ENCODE measurements at places on chromosomes 12 and 14.
A peak's percentile ranks its signal among the peaks of the same experiment; 100 is the strongest.

GRCh38 chr12:29692237-29692636 lies 91.5 kb downstream of the TMTC1 start:
- DNase-seq = no peak

DNA sequence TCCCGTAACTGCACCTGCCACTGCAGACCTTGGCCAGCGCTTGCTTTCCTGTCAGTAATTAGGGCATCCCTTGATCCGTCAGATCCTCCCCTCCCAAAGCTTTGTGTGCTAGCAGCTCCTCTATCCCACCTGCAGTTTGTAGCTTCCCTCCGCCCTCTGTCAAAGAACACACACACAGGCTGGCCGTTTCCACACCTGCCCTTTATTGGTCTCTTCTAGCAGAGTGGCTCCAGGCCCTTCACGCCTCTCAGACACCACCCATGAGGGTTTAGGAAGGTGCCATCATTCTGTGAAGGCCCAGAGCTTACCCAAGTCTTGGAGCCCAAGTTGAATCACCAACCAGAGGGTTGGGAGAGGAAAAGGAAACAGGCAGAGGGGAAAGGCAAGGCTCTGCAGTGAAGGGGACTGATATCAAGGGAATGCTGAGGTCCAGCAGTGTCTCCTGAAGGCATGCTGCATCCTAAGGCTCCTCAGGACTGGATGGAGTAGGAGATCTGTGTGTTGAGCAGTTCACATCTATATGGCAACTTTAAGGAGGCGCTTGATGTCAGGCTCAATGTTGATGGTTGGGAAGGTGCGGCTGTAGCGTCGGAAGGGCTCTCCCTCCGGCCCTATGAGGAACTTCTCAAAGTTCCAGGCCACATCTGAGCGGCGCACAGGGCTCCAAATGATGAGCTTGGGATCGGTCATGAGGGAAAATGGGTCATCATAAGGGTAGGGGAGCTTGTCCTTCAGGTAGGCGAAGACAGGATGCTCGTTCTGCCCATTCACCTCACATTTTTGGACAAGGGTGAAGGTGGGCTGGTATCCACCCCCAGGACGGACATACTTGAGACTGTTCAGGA lies 3.4 kb downstream of the GPX2 start:
- DNase-seq = no peak

DNA sequence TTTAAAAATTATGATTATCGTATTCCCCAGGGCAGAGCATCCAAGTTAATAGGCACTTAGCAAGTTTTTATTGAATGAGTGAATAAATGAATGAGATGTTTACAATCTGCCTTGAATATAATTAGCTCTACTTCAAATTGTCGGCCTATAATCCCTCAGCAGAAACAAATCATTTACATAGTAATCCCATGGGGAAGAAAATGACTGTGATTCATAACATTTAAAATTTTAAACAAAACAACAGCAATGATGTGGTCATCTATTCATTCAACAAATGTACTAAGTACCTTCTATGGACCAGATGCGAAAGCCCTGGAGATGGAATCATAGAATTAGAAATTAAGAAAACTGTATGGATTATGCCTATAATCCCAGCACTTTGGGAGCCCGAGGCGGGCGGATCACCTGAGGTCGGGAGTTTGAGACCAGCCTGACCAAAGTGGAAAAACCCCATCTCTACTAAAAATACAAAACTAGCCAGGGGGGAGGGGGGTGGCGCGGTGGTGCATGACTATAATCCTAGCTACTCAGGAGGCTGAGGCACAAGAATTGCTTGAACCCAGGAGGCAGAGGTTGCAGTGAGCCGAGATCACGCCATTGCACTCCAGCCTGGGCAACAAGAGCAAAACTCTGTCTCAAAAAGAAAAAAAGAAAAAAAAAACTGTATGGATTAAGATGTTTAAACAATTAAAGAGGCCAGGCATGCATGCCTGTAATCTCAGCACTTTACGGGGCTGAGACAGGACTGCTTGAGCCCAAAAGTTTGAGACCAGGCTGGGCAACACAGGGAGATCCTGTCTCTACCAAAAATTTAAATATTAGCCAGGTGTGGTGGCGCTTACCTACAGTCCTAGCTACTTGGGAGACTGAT lies 17.7 kb upstream of the MDM2 start:
- no peak for DNase-seq

DNA sequence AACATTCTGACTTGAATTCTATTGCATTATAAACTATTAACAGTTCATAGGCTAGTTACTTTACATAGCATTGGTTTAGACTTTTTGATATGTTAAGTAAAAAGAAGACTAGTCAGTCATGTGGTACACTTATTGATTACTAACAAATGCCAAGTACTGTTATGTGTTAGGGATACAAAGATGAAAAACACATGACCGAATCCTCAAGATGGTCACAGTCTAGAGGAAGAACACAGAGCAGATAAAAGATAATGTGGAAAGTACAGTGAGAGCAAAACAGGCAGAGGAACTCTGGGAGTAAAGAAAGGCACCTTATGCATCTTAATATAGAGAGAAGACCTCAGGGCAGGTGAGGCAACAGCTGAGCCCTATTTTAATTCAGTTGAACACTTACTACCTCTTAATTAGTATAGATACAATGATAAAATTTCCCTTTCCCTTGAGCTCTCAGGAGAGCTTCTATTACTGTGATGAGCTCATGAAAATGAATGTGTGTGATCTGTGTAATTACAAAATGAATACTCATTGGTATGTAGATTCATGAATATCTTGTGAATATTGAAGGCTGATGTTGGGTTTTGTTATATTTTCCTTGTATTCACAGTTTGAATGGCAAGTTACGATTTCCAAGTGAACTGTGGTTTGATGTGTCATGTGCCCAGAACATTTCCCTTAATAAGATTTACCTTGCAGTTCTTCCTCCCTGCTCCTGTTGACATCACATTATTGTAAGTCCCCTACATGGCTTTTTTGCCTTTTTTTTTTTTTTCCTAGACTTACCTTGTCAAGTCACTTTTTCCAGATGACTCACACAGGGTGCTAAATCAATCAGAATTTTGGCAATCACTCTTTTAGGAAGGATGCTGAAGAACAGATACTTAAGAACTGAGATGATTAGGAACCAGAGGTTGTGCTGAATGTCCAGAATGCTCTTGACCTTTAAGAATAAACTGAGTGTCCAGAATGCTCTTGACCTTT lies 29.5 kb upstream of the MSRB3 start:
- DNase-seq = no peak

- peak; percentile 64 for DNase-seq
These were observed 319 bp downstream of the GALNT6 start for GRCh38 chr12:51390891-51391282.

DNA sequence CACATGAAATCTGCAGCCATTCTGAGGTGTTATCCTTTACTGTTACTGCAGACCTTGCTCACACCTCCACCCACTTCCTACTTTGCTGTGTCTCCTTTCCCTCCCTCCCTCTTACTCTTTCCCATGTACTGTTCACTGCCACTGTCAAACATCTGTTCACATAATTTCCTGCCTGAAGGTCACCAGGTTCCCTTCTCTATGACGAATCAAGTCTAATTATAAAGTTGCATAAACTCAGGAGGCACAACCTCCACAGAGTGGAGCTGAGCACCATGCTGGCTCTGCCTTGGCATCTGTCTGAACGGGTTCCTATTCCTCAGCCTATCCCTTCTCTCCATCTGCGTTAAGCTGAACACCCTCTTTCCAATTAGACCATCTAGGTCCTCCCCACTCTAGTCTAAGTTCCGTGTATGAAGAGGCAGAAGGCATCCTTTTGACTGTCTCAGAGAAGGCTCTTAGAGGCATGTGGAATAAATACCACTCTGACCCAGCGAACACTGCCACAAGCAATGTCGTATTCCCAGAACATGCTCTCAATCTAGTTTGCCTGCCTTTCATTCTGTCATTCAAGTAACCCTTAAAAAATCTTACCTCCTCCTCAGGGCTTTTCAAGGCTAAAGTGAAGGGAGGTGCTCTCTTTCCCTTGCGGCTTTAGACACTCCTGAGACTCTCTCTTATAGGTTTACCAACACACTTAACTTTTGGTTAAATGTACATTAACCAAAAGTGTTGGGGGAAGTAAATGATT lies 48.7 kb downstream of the ACADS start:
- no peak for DNase-seq

DNA sequence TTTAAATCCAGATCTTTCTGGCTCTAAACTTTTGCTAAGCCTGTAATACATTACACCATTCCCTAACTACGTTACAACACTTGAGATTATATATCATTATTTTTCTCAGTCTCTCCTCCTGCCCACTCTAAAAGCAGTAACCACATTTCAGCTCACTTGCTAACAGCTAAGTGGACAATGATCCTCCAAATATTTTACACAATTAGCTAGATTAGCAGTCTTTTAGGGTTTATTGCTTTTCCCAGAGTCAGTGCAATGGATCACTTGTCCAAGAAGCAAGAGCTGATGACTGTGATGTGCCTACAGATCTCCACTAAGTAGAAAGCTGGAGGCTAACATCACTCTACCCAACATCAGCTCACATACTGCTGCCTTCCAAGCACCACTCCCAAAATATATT lies 17.6 kb downstream of the CPNE8 start:
- no peak for DNase-seq
